Renal pelvis (tissue), 12 donors: ENCODE measurements at places on chromosomes 4 and X.

GRCh38 chr4:123055943-123056342 is 133.5 kb upstream of the NUDT6 start:
- no peak for DNase-seq

DNA sequence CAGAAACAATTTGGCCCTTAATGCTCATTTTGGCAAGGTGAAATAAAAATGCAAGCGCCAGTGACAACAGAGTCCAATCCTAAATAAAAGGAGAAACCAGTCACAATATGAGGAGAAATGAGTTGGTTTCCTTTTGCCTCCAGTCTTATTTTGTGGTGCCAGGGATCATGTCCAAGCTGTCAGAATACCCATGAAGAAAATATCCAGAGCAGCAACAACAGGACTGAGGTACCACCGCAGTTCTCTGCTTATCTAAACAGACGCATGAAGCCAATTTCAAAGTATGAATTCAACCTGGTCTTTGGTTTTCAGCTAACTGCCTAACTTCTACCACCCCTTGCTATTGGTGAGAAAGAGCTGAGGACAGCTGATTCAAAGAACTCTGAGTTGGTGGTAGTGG is 199.9 kb upstream of the MAGEB2 start:
- no peak for DNase-seq

DNA sequence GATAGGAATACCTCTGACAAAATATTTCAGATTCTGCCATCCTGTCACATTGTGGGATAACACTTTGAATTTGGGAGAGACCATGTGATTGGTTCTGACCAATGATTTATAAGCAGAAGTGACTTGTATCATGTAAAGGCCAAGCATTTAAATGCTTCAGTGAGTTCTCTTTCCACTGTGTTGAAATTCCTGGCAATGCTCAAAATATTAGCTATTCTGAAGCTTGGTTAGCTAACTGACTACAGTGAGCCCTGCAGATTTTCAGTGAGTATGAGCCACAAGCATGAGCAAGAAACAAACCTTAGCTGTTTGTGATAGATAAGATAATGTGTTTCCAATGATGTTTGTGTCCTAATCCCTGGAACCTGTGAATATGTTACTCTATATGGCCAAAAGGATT is 562.8 kb upstream of the AADAT start:
- DNase-seq, result no peak

DNA sequence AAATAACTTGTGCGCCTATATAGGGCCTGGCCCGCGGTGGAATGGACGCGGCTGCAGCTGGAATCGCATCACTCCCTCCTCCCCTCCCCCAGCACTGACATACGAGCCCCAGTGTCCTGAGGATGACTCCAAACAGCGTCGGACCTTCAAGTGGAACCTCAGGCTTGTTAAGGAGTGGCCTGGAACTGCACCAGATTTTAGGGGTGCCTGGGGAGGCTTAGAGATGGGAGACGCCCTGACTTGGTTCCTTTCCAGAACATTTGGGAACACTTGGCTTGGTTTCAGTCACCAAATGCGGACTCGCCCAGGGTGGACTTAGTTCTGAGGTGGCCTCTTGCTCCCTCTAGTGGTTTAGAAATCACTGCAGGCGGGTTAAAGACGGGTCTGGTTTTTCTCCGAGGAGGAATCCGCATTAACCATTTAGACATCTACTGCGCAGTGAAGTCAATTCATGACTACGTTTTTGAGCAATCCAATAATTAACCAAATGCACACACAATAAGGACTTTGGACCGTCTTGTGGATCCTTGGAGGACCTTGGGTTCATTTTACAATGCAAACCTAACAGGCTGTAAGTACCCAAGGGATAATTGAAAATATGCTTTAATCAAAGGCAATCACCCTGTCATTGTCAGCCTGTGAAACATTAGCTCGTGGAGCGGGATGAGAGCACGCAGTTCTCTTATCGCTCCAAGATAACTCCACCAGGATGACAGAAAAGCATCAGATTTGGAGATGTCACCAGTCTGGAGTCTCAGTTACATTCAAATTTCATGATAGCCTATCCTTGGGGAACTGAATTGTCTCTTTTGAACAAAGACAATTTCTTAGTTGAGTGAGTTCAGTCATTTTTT is 11.2 kb upstream of the PDGFRA start:
- peak; percentile 89 for DNase-seq

DNA sequence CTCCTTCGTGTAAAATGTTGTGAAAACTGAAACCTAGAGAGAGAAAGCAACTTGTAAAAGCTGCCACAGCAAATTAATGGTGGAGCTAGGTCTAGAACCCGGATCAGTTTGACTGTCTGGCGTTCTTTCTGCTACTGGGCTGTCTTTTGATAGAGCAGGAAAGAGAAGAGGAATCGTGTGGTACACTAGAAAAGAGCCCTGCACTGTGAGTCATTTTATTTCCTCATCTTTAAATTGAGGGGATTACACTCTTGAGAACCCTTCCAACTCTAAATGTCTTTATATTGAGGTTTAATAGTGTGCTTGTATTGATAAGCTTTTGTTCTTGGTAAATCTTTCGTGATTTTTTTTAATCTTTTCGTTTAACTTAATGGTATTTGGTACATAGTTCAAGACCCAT is 4.3 kb downstream of the WDR44 start:
- no peak for DNase-seq

- no peak for DNase-seq
These were observed 156.1 kb upstream of the LNX1 start for GRCh38 chr4:53747401-53747800.

- DNase-seq, result no peak
These were observed 407 bp upstream of the ZC4H2 start for GRCh38 chrX:64976673-64977040.

GRCh38 chr4:95462921-95463320 is 85.9 kb downstream of the UNC5C start:
- DNase-seq, result no peak
